ENCODE measurements at places on chromosomes 11 and 22.
A peak's percentile ranks its signal among the peaks of the same experiment; 100 is the strongest.

- DNase-seq: peak; percentile 82
Observed at GRCh38 chr11:65586676-65587075, 8.9 kb downstream of the KCNK7 start.

DNA sequence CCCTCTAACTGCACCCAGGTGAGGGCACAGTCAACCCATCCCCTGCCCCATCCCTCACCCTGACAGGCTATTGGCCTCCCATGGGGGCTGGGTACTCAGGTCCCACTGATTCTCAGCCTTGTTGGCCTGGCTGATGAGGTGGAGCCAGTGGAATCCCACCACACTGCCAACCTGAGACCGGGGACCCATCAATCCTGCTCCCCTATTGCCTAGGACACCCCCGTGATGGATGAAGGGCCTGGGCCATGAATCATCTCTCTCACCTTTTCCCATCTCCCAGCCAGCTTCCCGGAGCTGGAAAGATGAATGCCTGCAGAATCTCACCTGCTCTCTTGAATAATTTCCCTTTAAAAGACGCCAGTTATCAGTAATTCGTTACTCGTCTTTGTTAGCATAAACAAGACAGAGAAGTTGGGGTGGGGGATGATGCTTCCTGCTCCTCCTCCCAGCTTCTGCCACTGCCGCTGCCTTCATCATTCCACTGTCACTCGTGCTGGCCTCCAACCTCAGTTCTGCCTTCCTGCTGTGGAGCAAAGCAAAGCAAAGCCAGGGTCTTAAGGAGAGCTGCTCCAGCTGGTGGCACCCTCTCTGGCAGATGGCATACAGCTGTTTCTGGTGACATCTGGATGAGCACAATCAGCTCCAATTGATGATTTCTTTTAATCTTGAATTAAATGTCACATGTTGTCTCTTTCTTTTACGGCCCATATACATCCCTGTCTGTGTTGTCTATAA, 204.0 kb upstream of the NECTIN1 start:
- peak; percentile 76 for DNase-seq

DNA sequence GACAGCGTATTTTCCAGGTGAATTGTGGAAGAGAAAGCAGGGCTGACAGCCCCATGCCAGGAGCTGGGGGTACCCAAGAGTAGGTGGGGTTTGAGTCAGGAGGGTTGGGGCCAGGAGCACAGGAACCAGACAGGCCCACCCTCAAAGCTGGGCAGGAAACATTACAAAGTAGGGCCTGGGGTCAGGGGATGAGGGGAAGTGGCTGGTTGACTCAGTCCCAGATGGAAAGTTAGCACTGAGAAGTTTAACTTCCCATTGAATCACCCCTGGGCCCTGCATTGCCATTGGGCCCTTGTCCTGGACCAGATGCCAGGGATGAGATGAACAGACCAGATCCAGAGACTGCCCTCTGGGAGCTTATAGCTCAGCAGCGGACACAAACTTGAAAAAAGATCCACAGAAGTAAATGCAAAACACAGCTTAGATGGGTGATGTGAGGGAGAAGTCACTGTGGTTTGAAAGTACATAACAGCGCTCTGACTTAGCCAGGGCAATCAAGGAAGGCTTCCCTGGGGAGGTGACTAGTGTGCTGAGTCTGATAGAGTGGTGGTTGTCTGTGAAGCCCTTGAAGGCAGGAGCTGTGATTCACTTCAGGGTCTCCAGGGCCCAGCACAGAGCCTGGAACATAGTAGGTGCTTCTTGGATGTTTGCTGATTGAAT, 2.2 kb downstream of the MAFF start:
- no peak for DNase-seq

GRCh38 chr11:66910016-66910415, 48.2 kb downstream of the PC start:
- DNase-seq: no peak

DNA sequence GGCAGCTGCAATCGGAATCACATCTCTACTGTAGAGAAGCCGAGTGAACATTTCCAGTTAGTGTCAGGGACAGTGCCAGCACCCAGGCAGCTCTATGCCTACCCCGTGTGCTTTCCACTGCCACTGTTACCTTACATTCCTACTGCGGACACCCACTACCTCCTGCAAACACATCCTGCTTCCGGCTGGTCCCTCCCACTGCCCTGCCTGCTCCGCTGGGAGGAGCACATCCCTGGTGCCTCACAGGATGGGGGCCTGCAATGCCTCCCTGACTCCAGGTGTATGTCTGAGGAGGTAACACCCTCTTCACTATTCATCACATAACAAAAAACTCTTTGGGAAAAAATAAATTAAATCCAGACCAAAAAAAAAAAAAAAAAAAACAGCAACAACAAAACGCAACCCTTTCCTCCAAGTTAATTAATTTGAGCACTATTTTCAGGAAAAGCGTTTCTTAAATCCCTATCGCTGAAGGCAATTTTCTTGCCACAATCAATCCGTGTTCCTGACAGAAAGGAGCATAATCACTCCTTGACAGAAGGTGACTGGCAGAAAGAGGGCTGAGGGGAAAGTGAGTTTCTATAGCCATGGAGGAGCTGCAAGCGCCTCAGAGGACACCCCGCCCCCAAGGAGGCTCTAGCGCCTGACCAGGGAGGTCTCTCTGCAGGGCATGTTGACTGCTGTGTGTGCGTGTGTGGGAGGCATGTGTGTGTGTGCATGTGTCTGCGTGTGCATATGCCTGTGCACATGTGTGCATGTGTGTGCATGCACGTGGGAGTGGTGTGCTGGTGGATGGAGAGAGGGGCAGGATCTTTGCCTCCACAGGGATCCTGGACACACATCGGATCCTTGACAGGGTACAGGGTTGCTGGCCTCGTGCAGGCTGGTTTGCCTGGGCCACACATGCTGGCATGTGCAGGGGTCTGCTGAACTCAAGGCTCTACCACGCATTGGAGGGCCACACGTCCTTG, 134.8 kb upstream of the NTM start:
- DNase-seq: no peak

GRCh38 chr11:17792161-17792560, 57.6 kb downstream of the KCNC1 start:
- DNase-seq: no peak

DNA sequence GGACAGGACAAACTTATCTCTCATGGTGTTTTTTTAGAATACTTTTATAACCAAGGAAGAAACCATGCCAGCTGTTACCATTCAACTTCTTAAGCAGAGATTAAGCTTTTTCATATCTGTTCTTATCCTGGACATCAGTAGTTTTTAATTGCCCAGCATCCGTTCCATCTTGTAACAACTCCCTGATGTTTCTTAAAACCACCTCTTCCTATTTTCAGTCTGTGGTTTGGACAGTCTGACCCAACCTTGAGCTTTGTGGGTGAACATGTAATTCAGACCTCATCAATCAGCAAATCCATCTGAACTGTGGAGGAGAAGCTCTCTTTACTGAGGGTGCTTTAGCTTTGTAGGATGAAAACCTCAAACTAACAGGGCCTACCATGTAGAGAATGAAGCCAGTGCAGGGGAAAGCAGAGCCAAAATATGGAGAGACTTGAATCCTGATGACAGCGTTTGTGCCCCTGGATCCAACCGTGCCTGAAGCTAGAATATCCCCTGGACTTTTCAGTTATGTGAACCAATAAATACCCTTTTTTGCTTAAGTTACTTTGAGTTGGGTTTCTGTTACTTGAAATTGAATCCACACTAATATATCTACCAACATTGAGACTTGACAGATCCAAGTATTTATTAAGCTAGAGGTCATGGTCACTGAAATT, 9.4 kb downstream of the TUG1 start:
- no peak for DNase-seq

- DNase-seq: no peak
Observed at GRCh38 chr11:9462172-9462799, 1.5 kb downstream of the ZNF143 start.

- DNase-seq: peak; percentile 59
Observed at GRCh38 chr11:82229341-82229740, 504.3 kb downstream of the FAM181B start.

- no peak for DNase-seq
Observed at GRCh38 chr11:57713835-57714234, 1.4 kb downstream of the TMX2 start.

DNA sequence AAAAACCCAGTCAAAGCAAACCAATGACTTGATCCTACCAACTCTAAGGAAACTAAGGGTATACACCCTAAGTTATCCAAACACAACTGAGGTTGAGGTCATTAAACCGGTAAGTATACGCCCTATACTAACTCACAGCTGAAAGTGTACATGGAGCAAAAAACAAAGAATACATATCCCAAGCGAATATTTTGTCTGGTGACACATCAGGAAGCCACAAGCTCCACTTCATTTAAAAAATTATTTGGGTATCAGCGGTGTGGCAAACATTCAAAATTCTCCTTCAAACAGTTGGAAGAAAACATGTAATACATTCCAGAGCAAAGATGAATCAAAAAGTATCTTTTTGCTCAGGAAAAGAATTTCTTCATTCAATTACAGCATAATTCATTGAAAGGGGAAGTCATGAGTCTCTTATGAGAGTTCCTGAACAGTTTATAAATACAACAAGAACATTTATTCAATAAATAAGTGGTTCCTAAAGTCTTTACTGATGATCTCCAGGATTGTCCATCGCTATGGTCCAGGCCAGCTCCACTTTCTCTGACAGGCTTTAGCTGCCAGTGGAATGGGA, 4.5 kb upstream of the JAML start:
- no peak for DNase-seq

DNA sequence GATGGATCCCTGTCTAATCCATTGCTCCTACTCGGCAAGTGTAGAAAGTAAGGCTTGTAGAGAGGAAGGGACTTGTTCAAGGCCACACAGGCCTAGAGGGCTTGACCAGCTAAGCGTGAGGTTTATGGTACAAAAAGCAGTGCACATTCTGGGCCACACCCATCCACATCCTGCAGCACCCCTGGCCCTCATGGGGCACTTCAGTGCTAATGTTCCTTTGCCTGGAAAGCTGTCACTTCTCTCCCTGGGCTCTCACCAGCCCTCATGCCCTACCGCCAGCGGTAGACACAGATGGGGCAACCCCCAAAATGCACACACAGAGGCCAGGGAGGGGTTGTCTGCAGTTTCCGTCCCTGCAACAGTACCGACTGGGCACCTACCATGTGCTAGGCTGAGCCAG, 7.1 kb upstream of the MGAT3 start:
- no peak for DNase-seq

GRCh38 chr22:27727673-27728451, 73.7 kb downstream of the MN1 start:
- no peak for DNase-seq

GRCh38 chr11:35180317-35181233, 41.6 kb downstream of the CD44 start:
- no peak for DNase-seq

DNA sequence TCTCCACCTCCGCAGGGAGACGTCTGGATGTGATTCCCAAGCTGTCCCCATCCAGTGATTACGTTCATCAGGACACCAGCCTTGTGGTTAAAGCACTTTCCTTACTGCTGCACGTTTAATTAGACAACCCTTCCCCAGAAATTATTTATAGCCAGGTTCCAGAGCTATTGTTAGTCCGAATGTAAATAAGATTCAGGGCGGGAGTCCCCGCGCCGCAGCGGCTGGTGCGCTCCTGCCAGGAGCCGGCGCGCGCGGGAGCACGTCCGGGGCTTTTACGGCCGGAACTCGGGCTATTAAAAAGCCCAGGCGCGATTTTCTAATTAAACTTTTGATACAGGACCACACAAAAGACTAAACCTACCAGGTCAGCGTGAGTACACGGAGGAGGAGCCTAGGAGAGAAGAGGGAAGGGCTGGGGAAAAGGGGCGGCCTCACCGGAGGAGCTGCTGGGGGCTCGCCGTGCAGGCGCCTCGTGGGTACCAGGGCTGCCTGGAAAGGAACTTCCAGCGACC, 538.3 kb downstream of the OPCML start:
- DNase-seq: peak; percentile 29

GRCh38 chr11:63970902-63971301, 3.5 kb upstream of the COX8A start:
- no peak for DNase-seq

DNA sequence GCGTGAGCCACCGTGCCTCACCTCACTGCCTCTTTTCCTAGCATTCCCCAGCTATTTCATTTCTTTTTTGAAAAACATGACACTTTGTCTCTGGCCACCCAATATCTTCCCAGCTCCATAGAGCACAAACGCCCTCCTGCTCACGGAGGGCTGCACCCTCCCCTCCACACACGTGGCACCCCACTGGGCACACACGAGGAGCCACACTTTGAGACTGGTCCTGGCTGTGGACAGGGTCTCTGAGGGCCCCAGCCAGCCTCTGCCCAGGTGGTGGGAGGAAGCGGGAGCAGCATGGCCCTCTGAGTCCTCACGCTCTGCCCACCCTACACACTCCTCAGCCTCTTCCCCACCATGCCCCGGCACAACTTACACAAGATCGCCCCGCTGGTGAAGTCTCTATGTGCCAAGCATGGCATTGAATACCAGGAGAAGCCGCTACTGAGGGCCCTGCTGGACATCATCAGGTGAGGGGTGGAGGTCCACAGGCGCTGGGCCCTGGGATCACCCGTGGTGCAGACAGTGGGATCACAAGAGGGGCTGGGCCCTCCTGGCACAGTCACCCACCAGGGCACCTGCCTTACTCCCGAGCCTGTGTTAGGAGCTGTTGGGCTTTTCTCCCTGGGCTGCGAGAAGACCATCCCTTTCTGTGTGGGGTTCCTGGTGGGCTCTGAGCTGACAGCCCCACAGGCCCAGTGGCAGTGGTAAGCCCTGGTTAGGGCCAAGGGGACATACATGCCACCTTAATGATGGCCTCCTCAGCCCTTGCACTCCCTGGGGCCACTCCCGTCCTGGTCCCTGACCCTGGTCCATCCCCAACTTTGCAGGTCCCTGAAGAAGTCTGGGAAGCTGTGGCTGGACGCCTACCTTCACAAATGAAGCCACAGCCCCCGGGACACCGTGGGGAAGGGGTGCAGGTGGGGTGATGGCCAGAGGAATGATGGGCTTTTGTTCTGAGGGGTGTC, 26.2 kb downstream of the FADS3 start:
- no peak for DNase-seq

GRCh38 chr11:117217141-117218084, 14.5 kb downstream of the PCSK7 start:
- no peak for DNase-seq

DNA sequence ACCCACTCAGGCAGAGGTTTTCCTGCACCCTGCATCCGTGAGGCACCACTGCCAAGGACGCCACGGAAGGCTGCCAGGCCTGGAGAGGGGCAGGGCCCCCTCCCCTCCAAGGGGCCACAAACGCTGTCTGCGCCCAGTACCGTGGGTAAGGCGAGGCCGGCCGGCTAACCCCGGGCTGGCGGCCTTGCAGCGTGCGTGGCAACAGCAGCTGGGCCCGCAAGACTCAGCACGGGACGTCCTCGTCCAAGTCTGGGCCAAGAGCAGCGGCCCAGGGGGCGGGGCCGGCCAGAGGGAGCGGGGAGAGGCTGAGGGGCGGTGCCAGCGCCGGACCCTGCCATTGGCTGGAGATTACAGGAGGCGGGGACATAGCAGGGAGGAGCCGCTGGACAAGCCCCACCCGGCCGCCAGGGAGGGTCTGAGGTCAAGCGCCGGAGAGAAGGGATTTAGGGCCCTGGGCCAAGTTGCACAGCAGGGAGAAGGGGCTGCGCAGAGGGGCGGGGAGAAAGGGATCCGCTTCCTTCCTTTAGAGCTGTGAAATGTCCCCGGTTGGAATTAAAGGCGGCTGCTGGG, 16.0 kb downstream of the SLC43A1 start:
- peak; percentile 97 for DNase-seq

- peak; percentile 60 for DNase-seq
Observed at GRCh38 chr22:28904211-28904896, 21.0 kb downstream of the ZNRF3 start.

GRCh38 chr11:57648801-57649735, 644 bp downstream of the YPEL4 start:
- DNase-seq: peak; percentile 47

- no peak for DNase-seq
Observed at GRCh38 chr11:27600656-27601055, 94.1 kb upstream of the LIN7C start.

GRCh38 chr11:134599299-134599771, 187.3 kb upstream of the B3GAT1 start:
- DNase-seq: peak; percentile 25
